ENCODE measurements at places on chromosomes 5 and 9.

GRCh38 chr9:26369093-26369492, 523.5 kb downstream of the CAAP1 start:
- DNase-seq: no peak

DNA sequence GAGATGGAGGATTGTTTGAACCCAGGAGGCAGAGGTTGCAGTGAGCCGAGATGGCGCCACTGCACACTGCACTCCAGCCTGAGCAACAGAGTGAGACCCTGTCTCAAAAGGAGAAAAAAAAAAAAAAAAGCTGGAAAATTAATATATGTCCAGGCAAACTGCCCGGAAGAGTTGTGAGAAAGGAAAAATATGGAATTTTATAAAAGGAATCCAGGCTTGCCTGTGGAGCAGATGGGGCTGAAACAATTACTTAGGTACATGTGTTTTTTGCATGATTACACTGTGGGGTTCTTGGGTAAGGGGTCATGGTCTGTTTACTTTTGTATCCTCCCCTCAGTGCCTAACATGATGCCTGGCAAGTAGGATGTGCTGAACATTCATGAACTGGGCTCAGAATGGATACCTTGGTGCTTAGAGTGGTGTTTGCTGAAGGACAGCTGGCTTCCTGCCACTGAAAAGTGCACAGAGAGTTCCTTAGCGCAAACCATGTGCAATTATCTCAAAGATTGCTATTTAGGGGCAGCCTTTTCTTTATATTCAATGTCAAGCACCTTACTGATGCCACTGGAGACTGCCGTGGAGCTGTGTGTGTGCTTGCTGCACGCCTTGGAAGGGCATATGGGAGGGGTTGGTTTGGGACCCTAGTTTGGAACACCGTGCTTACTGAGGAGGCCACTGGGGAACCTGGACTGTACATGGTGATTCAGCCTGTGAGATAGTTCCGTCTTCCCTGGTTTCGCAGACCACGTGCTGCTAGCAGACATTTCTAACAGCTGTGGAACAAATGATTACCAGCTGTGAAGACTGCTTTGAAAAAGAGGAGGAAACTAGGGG, 78.4 kb downstream of the MAP1B start:
- DNase-seq: no peak

DNA sequence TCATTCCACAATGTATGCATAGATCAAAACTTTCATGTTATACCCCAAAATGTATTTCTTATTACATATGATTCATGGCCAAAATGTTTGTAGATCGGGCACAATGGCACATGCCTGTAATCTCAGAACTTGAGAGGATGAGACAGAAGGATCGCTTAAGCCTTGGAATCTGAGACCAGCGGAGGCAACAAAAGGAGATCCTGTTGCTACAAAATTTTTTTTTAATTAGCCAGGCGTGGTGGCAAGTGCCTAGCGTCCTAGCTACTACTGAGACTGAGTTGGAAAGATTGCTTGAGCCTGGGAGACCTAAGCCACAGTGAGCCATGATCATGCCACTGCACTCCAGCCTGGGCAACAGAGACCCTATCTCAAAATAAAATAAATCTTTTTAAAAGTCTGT, 89.9 kb downstream of the MAPKAP1 start:
- no peak for DNase-seq

DNA sequence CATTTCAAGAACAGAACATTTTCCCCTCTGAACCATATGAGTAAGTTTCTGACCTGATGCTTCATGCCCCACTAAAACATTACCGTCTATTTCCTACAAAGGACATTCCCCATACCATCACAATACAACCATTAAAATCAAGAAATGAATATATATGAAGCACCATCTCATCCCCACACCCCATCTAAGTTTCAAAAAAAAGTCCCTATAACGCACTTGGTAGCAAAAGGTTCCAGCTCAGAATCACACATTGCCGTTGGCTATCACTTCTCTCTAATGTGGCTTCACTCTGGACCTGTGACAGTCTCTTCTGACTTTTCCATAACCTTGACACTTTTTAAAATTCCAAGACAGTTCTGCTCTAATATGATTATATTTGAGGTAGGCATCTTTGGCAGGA, 5.9 kb downstream of the EMB start:
- DNase-seq: no peak

GRCh38 chr5:169805527-169805934, 168.5 kb downstream of the DOCK2 start:
- no peak for DNase-seq

GRCh38 chr9:108083796-108084352, 594.3 kb upstream of the KLF4 start:
- DNase-seq: no peak

DNA sequence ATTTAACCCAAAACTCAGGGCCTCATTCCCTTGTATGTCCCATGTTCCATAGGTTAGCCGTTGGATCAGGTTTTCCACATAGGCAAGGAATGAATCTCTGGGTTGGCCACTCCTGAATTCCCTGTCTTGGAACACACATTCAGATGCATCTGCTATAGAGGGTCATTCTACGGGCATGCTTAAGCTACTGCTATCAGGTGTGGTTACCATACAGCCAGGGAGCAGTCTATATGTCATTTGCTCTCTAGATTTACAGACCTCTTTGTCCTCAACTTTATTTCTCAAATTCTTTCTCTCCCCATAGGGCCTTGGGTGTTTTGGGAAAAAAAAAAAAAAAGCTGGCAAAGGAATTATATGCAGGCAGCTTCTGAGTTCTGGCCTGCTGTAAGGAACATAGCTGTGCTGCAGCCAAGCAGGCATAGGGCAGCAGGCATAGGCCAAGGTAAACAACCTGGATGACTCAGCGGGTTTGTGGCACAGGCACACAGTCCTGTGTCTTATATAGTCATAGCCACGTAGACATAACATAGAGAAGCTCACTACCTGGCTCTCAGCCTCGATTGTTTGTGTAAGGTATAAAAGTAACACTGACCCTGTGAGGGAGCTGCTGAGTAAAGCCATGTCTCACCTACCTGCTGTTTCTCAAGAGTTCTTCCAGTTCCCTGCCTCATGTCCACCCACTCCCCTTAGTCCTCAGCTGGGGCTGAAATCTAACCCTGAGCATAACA, 141.5 kb downstream of the OSTF1 start:
- DNase-seq: no peak

DNA sequence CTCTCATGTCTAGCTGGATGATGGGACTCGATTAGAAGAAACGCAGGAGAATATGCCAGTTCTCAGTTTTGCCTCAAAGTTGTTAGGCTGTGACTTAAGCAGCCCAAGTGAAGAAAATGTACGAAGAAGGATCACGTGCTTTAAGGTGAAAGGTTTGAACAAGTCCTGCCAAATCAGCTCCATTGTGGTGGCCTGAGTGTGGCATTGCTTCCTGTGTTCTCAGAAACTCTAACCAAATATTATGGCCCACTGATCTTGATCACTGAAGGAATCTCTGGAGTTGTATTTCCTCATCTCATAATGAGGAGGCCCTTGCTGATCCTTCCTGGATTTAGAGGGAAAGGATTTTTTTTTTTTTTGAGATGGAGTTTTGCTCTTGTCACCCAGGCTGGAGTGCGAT, 44.0 kb downstream of the OTULIN start:
- no peak for DNase-seq

DNA sequence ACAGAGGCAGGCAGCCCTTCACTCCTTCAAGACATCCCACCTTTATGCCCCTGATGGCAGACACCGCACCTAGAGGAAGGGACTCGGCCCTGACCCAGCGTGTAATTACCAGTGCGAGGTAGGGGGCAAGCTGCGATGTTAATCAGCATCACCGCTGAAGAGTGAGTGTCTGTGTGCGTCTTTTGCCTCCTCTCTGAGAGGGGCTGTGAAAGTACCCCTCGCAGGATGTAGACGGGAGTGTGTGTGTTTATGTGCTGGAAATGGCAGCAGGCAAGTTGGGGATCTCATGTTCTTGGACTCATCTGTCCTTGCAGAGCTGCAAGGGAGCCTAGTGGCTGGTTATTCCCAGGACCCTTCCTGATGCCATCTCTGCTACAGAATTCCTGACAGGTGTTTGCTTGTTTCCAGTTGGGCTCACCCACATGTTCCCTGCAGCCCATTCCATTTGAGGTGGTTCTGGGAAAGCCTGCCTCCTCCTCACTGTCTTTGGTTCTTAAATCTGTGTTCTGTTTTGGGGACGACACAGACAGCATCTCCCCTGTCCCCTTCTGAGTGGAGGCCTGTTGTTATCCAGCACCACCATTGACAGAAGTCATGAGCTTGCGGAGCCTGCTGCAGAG, 70.5 kb downstream of the ZNF618 start:
- DNase-seq: no peak

DNA sequence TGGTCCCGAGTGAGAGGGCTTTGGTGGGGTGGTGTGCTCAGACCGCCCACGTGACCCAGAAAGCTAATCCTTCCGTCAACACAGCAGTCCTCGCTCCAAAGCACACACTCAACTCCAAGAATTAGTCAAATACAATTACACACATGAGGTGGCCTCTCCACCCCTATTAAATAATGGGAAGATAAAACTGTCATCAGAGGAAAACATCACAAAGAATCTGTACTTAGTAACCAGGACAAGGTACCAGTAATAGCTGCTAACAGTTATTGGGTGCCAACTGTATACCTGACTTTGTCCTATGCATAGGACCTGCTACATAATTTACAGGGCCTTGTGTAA, 222.8 kb downstream of the HSPA4 start:
- DNase-seq: no peak

GRCh38 chr5:169667896-169668674, 31.0 kb downstream of the DOCK2 start:
- DNase-seq: no peak

DNA sequence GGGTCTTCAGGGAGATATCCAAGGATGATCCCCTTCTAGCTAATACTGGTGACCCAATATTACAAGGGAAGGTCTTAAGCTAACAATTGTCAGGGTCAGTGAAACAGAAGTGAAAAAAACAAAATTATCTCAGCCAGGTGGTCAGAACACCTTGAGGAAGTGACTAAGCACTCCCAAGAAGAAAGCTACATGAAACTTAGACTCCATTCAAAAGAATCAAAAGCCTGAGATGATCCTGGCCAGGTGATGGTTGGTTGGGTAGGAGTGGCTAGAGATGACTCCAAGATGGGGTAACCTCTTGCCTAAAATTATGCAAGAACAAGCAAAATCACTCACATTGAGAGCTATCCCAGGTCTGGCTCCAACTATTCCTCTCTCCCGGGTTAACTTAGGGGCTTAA, 5.4 kb downstream of the VCP start:
- DNase-seq: no peak

DNA sequence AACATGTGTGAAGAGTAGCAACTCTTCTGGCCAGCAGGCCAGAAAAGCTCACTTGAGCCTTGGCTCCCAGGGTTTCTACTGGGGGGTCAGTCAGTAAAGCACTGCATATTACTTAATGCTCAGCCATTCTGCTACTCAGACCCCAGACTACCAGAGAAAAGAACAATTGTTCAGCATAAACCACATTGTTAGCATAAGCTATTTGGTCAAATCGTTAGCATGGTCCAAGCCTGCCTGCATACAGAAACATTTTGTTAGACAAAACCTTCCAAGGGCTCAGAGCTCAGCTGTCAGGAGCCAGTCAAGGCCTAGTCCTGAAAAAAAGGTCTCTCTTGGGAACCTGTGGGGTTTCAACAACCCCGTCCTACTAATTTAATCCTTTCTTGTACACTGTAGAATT, 449.3 kb downstream of the PRR16 start:
- no peak for DNase-seq

GRCh38 chr5:113376640-113377039, 58.1 kb downstream of the TSSK1B start:
- DNase-seq: no peak

- DNase-seq: no peak
These were observed 812.0 kb downstream of the CDH18 start for GRCh38 chr5:19175776-19176570.

DNA sequence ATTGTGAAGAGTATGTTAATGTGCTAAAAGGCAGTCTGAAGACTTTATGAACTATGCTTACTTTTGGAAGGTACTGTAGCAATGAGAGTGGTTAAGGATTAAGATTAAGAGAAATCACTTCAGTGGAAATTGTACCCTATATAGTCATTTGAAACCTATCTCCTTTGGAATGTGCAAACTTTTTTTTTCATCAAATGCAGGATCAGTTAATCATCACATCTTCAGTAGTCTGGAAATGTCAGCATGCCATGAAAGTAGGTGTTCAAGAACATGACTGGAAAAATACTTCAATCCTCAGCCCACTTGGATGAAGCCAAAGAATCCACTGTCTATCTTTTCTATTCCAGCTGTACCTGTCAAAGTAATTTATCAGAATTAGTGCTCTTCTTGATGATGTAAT, 157.8 kb upstream of the TMEM161B start:
- no peak for DNase-seq

- no peak for DNase-seq
These were observed 307.6 kb downstream of the CTNND2 start for GRCh38 chr5:11596657-11597071.

DNA sequence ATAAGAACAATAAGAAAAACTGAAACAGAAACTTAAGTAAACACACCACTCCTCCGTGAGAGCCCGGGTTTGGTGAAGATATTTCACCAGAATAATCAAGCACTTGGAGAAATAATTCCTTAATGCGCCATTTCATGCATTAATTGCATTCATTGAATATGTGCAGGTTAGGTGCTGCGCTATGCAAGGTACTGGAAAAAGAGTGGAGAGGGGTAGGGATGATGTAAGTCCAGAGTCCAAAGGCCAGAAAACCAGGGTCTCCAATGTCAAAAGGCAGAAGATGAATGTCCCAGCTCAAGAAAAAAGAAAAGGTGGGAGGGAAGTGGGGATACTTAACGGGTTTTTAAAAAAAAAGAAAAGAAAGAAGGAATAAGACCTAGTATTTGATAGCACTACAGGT, 669 bp upstream of the ZFP37 start:
- DNase-seq: no peak

GRCh38 chr9:12698266-12698665, 5.1 kb downstream of the TYRP1 start:
- DNase-seq: no peak

DNA sequence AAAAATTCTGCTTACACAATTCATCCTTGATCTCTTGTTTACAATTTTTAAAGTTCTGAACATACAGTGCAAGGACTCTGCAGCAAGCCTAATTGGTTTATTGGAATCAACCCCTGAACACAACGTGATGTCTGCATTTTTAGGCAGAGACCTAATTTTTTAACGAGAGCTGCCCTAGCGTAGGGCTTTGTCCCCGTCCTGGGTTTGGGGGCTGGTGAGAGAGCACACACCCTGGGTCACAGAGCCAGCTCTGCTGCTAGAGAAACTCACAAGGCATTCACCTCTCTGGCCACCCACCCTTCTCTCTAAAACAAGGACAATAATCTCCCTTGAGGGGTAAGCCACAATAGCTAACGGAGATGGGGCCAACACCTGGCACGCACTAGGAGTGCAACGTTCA, 28.2 kb downstream of the SH3PXD2B start:
- DNase-seq: no peak

GRCh38 chr5:74240783-74241750, 399.5 kb downstream of the ENC1 start:
- no peak for DNase-seq

DNA sequence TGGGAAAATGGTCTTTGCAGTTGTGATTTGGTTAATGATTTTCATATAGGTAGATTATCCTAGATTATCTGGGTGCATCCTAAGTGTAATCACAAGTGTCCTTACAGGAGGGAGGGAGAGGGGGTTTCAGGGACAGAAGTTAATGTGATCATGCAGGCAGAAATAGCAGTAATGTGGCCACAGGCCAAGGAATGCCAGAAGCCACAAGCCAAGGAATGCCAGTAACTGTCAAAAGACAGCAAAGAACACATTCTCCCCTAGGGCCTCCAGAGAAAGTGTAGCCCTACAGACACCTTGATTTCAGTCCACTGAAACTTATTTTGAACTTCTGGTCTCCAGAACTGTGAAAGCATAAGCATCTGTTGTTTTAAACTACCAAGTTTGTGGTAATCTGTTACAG, 2074.5 kb downstream of the MAT2B start:
- no peak for DNase-seq

Data from T-cell (primary cell).